SW480 (cell line): ENCODE measurements at places on chromosomes 5 and 9.

GRCh38 chr9:135209852-135210251 is 122.4 kb downstream of the OLFM1 start:
- DNase-seq = peak; percentile 21

- no peak for DNase-seq
Measured at GRCh38 chr5:52767766-52768480, 19.8 kb upstream of the ITGA1 start.

DNA sequence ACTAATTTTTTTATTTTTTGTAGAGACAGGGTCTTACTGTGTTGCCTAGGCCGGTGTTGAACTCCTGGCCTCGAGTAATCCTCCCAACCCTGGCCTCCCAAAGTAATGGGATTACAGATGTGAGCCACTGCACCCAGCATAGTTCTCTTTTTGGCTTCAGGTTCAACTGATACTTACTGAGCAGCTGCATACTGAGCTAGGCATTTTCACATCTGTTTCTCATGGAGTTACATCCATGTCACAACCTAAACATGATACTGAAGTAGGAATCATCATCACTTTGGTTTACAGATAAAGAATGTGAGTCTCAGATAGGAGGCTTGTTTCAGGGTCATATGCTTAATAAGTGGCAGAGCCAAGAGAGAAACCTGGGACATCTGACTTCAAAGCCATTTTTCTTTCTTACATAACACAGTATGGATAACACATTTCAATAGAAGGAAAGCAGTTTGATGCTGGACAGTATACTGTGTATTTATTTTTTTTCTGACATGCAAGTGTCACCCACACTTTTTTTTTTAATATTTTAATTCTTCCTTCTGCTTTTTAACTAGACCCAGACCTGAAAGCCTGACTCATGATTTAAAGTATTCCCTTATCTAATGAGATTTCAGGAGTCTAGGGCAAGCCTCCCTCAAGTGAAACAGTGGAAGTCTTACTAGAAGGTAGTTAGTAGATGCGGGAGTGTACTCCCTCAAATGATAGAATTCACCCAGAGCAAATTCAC is 90.8 kb downstream of the HACD4 start:
- DNase-seq = no peak

DNA sequence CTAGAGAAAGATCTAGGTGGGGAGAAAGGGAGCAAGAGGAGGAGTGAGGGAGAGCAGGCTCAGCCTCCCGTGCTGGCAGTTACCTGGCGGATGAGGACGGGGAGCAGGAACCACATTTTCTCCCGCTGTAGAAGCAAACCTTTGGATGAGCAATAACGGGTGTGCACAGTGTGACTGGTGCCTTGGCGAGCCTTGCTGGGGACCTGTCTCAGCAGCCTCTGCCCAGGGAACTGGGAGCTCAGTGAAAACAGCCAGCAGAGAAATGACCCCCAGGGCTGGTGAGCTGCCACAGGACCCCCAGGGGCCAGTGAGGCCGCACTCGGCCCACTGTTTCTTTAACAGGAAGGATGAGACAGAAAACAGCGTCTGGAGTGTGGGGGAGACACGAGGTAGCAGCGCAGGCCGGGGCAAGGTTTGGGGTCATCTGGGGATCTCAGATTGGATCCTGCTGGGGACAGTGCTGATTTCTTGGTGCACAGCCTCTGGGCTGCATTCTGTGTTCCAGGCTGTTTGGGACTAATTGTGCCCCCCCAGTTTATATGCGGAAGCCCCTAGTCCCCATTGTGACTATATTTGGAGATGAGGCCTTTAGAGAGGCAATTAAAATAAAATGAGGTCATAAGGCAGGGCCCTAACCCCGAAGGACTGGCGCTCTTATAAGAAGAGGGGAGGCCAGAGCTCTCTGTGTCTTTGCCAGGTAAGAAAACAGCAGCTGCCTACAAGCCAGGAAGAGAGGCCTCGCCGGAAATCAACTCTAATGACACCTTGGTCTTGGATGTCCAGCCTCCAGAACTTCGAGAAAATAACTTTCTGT is 118.8 kb upstream of the PHYKPL start:
- no peak for DNase-seq

DNA sequence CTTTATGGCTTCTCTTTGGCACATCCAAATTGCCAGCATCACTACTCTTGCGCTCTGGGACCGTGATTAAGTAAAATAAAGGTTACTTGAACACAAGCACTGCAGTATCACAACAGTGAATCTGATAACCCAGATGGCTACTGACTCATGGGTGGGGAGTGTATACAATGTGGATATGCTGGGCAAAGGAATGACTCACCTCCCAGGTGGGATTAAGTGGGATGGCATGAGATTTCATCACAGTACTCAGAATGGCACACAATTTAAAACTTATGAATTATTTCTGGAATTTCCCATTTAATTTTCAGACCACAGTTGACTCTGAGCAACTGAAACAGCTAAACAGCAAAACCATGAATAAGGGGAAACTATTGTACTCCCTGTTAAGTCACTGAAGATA is 4.3 kb downstream of the GFM2 start:
- DNase-seq = peak; percentile 75

GRCh38 chr9:96486386-96487028 is 36.5 kb downstream of the HABP4 start:
- DNase-seq = no peak

DNA sequence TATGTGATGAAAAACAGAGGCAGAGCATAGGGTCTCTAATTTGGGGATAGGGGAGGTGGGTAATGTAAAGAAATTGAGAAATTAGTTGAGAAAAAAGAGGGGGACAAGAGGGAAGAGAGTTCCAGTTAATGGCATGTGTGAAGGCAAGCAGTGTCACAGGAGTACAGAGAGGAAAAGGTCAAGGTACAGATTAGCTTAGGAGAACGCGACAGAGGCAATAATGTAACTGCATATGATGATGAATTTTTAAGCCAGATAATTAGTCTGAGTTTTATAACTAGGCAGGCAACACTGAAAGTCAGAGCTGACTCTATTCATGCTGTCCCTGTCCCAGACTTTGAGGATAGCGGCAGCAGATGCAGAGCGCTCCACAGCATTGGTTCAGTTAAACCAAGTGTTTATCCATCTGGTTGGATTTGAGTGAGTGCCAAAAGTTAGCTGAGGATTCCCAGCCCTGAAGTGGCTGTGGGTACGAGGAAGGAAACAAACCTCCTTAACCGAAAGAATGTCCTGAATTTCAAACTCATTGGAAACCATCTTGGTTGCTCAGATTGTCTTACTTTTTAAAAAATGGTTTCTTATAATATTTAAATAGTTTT is 315.2 kb downstream of the ARHGAP26 start:
- DNase-seq = no peak

DNA sequence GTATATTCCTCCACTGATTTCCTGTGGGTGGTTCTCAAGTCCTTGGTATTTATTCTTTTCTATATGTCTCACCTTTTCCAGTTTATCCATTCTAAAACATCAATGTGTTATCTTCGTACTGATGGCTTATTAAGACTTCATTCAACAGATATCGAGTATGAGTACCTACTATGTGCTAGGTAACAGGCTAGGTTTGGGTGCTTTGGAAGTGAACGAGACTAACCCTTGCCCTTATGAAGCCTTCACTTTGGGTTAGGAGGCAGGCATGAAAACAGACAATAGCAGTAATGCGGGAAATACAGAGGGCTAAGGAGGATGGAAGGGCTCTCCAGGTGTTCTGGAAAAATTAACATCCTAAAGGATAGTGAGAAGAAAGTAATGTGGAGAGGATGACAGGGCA is 53.4 kb downstream of the AQP7 start:
- DNase-seq = no peak

DNA sequence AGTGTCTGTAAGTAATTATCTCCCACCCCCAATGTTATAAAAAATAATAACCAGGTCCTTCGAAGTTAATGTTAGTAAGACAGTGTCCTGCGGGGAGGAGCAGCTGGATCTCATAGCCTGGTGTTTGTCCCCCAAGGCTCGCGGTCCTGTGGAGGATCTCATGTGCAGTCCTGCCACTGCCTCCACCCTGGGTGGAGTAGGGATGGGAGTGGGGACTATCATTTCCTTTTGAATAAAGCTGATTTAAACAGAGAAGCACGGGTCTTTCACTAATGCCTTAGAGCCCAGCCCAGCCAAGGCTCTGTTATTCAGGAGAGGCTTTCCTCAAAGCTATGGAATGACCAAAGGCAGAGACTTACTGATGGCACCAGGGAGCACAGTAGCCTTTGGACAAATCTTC is 40.2 kb downstream of the SUB1 start:
- DNase-seq = no peak

DNA sequence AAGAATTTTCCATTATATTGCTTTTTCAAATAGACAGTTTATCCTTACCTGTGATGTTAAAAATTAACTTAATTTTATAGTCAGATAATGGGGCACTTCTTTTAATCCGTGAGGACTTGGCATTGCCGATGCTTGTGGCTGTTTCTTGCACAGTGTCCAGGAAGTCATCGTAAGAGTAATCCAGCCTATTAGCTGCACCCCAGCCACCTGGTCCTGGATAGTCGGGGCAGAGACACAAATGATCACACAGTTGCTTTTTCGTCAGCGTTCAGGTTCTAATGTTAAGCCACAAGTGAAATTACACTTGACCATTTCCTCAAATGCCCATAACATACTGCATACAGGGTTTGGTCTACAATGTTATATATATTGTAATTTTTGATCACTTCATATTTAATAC is 107.4 kb downstream of the SVEP1 start:
- DNase-seq = no peak

- DNase-seq = peak; percentile 90
Measured at GRCh38 chr5:142896325-142897007, 126.3 kb downstream of the ARHGAP26 start.

DNA sequence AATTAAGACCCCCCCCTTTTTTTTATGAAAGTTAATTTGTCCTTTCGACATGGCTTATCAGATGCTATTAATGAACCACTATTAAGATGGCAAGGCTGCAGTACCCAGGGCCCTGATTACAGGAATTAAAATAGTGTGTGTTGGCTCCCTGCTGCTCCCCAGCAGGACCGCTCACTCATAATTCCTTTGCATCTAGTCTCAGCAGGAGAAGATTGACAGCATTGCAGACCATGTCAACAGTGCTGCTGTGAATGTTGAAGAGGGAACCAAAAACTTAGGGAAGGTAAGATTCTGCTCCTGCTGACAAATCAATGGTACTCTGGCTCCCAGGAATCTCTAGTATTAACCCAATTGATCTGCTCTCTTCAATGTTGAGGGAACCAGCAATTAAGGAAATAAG is 61.0 kb downstream of the STX17 start:
- DNase-seq = no peak

- no peak for DNase-seq
Measured at GRCh38 chr9:130119519-130120298, 52.5 kb upstream of the NCS1 start.

DNA sequence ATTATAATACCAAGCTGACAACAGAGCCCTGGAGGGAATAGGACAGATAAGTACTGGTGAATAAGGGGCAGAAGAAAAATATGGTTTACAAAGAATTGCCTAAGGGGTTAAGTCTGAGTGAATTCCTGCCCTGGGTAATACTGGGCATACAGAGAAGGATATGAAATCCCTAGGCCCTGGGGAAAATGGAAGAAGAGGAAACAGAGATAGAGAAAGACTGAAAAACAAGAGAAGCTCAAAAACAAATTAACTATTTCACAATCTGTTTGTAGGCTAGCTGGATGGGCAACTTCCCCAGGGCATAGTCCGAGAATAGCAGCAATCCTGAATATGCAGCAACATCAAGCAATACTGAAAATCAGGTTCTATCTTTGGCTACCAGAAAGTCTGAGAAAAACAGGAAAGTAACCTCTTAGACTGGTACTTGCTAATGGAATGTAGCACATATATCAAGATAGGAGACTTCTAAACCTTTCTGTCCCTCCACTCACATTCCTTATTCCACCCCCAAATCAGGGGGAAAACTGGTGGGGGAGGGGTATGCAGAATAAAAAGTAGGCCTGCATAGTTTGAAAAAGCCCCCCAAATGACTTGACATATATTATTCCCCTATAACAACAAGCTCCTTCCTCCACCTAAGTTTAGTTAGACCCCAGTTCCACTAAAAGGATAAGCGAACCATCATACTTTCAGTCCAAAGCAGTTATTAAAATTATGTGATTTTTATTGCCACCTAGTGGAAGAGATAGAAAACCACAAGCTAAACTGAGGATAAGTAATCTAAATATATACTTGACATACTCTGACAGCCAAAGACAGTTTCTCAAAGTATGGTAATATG is 20.6 kb downstream of the SLC38A9 start:
- peak; percentile 62 for DNase-seq

- DNase-seq = peak; percentile 18
Measured at GRCh38 chr5:17951392-17952169, 317.3 kb downstream of the TAF11L14 start.

DNA sequence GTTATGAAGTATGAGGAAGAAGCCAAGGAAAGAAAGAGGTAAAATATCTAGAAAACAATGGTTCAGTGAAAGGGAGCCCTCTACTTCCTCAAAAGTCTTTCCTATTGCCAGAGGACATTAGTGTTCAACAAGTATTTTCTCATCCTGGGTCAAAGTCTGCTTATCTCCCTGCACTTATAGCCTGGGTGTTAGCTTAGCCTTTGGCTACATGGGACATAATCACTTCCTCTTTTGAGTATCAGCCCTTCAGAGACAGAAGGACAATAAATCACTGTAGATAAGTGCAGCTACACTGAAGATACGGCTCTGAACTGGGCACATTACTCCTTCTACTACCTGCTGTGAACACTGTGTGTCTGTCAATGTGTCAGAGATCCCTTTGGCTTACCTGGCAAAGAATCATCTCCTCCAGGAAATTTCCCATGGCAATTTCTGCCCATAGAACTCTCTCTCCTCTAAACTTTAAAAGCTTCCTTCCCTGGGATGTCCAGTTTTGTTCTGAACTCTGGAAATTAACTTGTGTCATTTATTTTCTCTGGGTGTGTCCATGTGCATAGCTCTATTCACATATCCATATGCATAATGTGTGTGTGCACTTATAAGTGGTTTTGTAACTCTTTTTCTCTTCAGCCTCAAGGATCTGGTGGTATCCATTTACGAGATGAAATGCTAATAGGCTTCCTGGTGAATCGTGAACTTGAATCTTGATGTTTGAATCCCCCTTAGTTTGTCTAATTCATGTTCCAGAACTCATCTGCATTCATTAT is 30.0 kb upstream of the RECK start:
- no peak for DNase-seq

DNA sequence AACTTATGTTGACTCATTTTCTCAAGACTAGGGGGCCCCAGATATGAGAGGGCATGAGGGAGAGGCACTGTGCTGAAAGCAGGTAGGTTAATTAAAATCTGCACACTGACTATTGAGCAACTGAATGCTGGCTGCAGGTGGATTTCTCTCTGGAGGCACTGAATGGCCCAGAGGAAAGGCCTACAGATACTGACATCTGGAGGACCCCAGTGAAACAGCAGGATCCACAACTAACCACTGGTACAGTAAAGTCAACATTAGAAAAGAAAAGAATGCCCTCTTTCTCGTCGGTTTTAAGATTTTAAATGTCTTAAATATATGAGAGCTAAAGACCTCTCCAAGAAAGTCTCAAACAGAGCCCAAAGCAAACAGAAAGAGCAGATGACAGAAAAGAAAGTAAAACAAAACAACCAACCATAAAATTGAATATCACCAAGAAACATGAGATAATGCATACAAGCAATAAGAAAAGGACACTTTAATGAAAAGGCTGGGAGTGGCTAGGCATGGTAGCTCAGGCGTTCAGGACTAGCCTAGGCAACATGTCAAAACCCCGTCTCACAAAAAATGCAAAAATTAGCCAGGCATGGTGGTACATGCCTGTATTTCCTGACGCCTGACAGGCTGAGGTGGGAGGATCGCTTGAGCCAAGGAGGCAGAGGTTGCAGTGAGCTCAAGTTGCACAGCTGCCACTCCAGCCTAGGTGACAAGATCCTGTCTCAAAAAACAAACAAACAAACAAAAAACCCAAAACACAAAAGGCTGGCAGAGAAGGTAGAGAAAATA is 43.3 kb downstream of the PUM3 start:
- no peak for DNase-seq
